Fibroblast of skin of left biceps (primary cell): ENCODE measurements at places on chromosomes 2 and 18.

DNA sequence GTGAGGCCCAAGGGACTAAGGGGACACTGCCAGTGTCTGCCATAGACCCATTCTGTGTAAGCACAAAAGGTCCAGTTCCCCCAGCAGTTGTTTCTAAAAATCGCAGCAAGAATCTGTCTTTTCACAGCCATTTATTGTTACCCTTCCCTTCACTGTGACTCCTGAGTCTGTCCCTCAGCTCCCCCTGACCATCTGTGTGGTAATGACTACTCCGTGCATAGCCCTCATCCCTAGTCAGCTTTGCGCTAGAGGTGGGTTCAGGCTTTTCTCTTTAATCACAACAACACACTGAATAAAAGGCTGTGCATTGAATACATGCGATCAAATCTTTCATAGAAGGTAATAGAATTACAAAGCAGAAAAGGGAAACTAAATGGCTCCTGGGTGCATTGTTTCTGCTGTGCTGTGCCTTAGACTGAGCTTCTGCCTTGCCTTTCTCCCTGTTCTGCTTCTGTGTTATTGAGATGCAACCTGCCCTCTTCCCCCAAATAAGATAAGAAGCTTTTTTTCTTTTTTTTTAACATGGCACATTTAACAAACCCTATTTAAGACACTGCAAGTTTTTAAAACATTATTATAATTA is 836.0 kb upstream of the CDH2 start:
- DNase-seq: no peak

DNA sequence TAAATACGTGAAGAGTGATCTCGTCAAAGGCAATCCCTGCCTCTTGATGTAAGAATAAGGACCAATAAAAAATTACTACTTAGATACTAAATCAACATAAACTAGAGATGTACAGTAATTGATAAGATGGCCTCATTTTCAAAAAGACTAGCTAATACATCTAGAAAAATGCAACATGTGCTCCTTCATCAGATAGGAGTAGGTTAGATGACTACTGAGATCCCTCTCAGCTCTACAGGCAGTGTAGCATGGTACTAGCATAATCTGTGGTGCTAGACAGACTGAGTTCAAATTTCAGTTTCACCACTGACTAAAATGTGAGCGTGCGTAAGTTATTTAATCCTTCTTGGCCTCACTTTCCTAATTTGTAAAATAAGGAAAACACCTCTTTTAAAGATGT is 82.6 kb upstream of the FRZB start:
- no peak for DNase-seq

DNA sequence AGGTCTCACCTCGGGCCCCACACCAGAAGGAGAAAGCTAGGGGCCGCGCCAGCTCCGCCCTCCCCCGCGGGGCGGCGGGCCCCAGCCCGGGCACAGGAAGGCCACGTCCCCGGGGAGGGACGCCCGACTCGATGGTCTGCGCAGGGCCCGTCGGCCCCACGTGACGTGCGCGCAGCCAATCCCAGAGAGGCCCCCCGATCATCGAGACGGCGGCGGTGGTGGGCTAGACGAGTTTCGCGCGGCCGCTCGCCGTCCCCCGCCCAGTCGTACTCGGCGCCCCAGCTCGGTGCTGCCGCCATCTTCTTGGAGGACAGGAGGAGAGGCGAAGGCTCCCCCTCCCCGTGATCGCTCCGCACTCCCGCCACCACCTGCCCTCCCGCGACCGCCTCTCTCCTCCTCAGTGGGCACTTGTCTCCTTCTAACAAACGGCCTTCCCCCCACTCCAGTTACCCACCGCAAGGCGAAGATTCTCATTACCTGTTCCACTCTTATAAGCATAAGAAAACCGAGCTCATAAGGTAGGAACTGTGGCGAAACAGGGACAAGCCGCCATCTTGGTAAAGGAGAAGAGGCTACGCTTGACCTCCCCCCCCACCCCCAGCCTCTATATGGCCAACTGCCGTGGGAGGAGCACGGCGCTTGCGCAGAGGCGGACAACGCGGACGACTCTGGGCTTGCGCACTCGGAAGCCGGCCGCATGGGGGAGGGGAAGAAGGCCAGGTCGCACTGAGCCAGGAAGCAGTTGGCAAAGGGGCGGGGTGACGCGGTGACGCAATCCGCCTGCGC is at the start of gene HDLBP:
TSS of gene HDLBP (minus strand) at position 580 of the 786 bp plus-strand sequence. CDS start 48,803 bp downstream, outside the sequence.
- peak; percentile 98 for DNase-seq

DNA sequence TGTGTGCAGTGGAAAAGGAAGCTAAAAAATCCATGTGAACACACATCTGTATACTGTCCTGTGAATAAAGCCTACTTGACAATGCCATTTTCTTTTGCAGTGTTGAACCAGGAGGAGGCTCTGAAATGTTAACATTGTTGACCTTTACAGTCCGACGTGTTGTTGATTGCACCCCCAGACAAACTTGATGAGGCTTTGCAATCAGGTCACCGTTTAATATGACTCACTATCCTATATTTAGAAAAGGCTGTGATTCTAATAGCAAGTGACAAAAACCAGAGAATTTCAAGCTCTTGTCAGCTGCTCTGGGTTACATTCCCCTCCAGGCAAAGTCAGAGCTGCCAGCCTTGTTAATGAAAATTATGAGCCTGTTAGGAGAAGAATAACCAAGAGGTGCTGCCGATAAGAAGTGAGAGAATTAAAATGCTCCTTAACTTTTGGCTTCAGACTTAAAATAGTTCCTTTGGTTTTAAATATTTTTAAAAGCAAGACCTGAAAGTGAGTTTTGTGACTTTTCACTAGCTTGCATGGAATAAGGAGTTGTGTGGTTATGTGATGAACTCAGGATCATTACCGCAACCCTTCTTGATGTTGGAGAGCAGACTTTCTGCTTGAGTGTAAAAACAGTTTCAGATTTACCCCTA is 162.1 kb downstream of the QPCT start:
- DNase-seq: no peak

DNA sequence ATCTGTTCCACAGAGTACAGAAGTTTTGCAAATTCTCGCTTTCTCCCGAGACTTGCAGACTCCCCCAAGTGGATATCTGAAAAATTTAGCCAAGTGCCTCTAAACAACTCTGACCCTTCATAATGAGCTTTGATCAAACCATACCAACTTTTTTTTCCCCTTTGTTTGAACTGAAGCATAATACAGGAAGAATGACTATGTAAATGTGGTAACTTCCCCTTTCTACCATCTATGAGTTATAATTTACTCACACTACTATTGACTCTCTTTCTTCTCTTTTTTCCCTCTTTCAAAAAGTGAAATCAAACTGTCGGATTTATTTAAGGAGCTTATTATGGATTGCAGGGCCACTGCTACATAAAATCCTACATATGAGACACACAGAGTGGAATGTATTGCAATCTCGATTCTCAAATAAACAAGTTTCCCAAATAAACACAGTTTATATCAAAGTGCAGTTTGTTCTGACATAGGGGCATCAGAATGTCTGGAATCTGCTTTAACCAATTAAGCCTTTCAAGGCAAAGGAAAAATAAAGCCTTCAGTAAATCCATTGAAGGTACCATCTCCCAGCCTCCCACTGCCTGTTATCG is 1.4 kb upstream of the ZNF804A start:
- DNase-seq: no peak

- no peak for DNase-seq
These were observed 55.6 kb downstream of the RPL37A start for GRCh38 chr2:216554286-216554685.

GRCh38 chr18:76530846-76531245 is 35.8 kb upstream of the ZNF516 start:
- DNase-seq: no peak

DNA sequence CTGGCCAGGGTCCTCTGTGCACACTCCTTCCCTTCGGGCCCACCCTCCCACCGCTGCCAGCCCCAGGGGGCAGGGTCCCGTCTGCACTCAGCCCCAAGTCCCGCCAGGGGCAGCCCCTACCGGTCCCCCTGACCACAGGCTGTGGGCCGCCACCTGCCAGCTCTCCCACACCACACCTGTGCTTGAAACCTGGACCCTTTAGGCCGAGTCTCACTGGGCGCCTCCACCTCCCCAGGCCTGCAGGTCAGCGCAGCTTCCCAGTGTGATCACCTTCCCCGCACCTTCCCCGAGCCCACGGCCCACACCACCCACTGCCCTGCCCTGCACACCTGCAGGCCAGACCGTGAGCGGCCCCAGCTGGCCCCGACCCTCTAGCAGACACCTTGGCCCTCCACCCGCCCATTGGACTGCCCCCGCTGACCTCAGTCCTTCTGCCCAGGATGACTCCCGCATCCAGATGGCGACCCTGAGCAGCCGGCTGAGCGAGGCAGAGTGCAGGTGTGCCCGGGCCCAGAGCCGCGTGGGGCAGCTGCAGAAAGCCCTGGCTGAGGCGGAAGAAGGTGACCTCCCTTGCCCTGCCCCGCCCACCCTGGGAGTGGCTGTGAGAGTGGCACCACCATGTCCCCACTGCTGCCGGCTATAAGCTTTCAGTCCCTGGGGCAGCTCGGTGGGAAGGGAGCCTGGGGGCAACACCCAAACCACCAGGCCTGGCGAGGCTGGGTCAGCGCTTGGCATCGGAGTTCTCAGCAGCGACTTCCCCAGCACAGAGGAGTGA is 31.3 kb upstream of the SNED1 start:
- DNase-seq: no peak

GRCh38 chr18:39232937-39233336 is 1667.3 kb upstream of the CELF4 start:
- no peak for DNase-seq

GRCh38 chr2:100632759-100633158 is 70.0 kb downstream of the PDCL3 start:
- no peak for DNase-seq

GRCh38 chr2:11822746-11823451 is 76.5 kb downstream of the LPIN1 start:
- DNase-seq: no peak

DNA sequence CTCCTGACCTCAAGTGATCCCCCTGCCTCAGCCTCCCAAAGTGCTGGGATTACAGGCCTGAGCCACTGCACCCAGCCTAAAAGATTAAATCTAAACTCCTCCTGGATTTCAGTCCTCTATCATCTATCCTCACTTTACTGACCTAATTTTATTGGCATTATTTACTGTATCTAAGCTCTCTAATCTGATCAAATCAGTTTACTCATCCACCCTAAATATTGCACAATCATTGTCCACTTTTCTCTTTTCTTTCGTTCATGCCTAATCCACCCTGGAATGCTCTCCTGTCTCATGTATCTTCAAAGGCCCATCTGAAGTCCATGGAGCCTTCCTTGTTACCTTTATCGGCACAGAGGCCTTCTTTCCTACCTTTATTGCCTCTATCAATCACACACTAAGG is 31.6 kb upstream of the GPR155 start:
- DNase-seq: no peak
